Activated CD4-positive, alpha-beta T cell treated with anti-CD3 and anti-CD28 coated beads for 4 hours (primary cell): ENCODE measurements at places on chromosomes 2 and 18.

DNA sequence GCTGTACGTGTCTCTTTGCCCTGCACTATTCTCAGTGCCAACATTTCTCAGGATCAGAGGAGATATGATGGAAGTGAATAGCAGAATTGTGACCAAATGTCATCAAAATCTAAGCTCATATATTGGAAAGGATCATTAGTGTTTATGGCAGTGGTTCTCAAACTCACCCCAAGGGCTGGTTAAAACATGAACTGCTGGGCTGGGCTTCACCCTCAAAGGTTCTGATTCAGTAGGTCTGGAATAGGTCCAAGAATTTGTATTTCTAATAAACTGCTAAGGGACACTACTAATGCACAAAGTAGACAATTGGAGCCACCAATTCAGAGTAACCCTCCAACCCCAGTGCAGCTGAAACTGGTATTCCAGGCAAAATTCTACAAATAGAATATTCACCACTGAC lies 317.9 kb upstream of the UBE2E3 start:
- no peak for DNase-seq

DNA sequence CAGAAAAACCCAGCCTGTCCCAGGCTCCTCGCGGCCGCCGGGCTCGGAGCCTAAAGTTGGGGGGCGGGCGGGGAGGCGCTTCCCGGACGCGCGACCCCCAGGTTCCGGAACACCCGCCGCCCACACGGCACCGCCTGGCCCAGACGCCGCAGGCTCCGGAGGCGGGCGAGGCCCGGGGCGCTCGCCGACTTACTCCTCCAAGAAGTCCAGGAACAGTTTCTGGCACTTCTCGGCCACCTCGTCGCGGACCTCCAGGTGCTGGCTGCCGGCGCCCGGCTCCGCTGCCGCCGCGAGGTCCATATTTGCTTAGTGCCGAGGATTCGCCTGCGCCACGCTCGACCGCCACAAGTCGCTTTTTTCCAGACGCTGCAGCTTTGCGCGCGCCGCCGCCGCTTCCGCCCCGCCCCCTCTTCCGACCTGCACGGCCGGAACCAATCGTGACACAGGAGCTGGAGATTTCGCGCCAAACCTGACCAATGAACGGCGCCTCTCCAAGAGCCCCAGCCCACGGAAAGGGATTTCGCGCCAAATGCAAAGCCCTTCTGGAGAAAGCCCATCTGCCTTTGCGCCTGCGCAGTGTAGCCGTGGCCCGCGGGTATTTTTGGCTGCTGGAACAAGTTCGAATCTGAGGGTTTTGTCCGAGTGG lies at the start of gene MCM6:
Gene MCM6 (minus strand): TSS at position 378 of the 646 bp plus-strand sequence. CDS start 78 bp downstream, at position 300.
- DNase-seq = peak; percentile 98

DNA sequence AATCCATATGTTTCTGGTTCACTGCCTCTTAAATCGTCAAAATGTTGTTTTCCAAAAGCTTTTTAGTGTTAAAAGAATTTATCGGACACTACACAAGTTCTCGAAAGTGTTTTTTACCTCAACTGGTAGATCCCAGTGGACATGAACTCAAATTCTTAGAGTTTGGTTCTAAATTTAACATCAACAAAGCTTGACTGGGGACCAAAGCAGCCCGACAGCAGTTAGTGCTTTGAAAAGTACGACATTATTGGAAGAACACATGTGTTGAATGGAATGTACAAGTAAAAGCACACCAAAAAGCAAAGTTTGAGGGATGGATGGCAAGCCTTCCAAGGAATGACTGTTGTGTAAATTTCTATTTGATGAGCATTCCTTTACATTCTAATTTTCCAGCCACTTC lies 803.9 kb upstream of the POU3F3 start:
- DNase-seq = no peak

DNA sequence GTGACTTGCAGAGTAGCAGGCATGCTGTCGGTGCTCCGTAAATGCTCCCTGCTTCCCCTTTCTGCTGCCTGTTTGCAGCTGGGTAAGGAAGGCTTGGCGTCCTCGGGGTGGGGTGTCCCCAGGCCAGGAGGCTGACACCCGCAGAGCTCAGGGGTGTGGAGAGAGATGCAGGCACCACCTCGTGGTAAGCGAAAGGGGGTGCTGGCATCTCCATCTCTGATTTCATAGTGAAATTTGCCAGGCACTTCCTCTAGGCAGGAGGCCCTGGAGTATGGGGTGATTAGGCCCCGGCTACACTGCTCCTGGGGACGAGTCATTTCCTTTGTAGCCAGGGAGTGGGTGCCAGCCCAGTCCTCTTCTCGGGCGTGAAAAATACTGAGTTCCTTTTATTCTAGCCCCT lies 160.4 kb downstream of the KLHL29 start:
- DNase-seq = no peak

- no peak for DNase-seq
Observed at GRCh38 chr2:36854241-36854640, 112.1 kb downstream of the STRN start.

DNA sequence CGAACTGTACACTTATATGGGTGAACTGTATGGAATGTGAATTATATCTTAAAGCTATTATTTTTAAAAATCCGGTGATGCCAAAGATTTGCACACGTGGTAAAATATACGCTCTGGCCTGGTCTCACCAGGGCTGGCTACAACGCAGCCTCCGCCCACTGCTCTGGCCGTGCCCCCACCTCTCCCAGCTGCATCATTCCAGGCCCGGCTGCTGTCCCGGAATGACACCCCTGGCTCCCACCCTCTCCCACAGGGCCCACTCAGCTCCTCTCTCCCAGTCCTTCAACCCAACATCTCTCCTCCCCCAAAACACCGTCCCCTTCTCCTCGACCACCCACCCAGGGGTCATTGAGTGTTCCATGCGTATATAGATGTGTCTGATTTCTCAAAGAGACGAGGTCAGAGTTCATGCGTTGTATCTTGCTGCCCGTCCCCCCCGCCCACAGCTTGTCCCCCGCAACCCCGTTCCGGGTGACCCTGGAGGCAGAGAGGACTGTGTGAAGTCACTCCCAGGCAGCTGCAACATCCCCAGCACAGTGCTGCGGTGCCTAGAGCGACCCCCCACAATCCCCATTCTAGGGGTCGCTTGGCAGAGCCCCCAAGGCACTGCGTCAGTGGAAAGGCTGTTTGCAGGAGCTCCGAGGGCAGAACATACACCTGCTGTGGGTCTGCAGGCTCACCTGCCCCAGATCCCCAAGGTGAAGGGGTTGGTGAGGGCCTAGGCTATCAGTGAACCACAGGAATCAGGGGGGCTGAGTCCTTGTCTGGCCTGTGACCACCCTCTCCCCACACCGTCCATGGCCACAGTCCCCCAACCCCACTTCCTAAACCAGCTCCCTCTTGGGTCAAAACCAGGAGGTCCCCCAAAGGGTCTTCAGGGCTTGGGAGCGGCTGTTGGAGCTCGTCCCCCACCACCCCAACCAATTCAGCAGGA lies 13.3 kb downstream of the DNMT3A start:
- no peak for DNase-seq

- DNase-seq = no peak
Observed at GRCh38 chr18:23143016-23143814, 7.9 kb downstream of the CABLES1 start.

- DNase-seq = no peak
Observed at GRCh38 chr18:48798334-48799245, 152.2 kb downstream of the SMAD7 start.

- no peak for DNase-seq
Observed at GRCh38 chr2:7722212-7722910, 805.1 kb downstream of the RNF144A start.

- no peak for DNase-seq
Observed at GRCh38 chr18:62976227-62976626, 260.9 kb downstream of the PHLPP1 start.

DNA sequence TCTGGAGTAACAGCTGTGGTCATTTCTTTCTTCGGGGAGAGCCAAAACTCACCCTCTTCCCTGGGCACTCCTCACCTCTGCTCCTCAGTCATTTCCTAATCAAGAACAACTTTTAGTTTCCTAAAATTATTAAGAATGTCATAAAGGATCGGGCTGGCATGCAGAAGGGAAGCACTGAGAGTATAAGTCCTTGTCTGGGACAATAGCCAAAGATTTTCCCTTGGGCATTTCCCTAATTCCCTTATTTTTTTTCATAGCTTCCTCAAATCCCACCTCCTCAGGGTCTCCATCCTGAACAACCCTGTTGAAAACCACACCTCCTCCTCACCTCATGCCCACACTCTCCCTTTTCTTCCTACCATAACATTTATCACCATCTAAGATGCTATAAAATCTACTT lies 115.0 kb downstream of the MREG start:
- no peak for DNase-seq
